ENCODE measurements at places on chromosomes 11 and 22.

DNA sequence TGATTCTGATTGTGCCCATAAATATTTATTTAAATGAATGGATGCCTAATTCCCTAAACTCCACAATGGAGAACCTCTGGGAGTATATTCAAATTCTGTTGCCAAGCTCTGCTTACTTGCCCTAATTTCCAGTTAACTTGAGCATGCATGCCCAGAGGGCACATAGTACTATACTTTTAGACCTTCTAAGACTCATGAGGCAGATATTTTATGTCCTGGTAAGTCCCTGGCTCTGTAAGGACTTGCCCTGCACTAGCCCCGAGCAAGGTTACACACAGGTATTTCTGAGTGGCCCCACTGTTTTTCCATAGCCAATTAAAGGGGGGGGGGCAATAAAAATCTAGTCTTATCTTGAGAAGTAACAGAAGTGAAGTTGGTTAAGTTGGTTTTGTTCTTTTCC, 21.1 kb upstream of the CAPRIN1 start:
- no peak for DNase-seq

- DNase-seq: peak; percentile 27
These were observed 844 bp downstream of the PCF11 start for GRCh38 chr11:83157594-83158356.

DNA sequence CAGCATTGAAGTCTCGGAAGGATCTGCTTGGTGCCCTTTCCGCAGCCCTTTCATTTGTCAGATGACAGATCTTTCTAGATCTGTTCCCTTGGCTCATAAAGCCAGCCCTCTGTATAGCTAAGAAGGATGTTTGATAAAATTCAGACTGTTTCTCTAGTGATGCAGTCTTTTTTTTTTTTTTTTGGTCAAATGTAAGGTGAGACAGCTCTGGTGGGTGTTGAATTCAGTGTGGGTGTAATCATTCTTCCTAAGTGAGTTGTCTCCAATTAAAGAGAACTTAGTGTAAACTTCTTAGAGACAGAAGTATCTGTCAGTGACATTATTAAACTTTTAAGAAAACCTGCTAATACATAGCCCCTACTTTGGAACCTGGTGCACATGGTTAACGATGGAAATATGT, 53.3 kb downstream of the AAMDC start:
- DNase-seq: no peak

- DNase-seq: no peak
These were observed 54.6 kb downstream of the GRIK4 start for GRCh38 chr11:120566176-120566575.

DNA sequence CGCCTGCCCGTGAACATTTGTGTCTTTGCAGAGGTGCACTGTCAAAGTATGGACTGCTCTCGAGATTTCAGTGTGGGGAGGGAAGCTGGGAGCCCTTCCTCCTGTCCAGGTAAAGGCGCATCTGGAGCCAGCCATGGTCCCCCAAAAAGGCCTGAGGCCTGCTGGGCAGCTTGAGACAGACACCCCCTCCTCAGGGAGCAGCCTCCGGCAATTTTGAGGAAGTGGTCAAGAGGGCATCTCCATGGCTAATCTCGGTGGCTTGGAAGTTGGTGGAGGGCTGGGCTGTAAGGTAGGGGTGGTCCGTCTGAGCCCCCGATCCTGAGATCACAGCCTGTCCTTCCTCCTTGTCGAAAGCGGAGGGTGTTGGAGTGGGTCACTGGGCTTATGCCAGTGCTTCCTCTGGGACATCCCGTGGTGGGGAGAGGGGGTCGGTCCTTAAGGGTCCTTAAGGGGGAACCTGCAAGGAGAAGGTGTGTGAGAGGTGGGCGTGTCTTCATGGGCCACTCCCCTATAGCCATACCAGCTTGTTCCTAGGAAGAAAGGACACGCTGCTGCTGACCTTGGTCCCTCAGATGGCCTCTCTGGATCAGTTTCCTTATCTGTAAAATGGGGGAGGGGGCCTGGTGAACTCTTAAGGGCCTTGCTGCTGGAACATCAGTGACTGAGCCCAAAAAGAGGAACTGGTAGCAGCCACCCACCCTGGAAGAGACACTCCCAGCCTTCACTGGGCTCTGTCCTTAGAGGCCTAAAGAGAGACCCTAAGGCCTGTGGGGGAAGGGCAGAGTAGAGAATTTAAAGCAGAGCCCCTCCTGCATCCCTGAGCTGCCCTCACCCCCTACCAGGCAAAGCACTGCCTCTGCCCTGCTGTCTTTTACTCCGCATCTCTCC, 2.6 kb downstream of the KCNC1 start:
- no peak for DNase-seq

GRCh38 chr11:1514336-1515061, 27.9 kb upstream of the MOB2 start:
- DNase-seq: no peak

- no peak for DNase-seq
These were observed 9.7 kb downstream of the TMEM45B start for GRCh38 chr11:129825380-129825779.

- DNase-seq: no peak
These were observed 276.8 kb upstream of the SESN3 start for GRCh38 chr11:95507794-95508193.

DNA sequence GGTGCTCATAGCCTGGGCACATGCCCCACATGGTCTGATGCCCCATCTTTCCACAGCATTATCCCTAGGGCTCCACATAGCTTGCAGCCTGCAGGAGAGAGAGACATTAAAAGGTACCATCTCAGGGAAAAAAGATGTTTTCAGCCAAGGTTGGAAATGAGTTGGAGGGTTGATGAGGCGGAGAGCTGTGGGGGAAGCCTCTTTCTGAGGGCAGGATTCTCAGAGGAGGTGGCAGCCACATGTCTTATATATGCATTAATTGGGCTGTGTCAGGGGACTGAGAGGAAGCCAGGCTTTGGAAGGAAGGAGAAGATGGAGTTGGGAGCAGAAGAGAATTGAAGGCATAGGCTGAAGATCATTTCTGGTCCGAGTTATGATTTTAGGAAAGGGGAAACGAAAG, 57.8 kb downstream of the CEP164 start:
- DNase-seq: no peak

GRCh38 chr22:46622081-46622521, 1.9 kb downstream of the GRAMD4 start:
- DNase-seq: no peak

DNA sequence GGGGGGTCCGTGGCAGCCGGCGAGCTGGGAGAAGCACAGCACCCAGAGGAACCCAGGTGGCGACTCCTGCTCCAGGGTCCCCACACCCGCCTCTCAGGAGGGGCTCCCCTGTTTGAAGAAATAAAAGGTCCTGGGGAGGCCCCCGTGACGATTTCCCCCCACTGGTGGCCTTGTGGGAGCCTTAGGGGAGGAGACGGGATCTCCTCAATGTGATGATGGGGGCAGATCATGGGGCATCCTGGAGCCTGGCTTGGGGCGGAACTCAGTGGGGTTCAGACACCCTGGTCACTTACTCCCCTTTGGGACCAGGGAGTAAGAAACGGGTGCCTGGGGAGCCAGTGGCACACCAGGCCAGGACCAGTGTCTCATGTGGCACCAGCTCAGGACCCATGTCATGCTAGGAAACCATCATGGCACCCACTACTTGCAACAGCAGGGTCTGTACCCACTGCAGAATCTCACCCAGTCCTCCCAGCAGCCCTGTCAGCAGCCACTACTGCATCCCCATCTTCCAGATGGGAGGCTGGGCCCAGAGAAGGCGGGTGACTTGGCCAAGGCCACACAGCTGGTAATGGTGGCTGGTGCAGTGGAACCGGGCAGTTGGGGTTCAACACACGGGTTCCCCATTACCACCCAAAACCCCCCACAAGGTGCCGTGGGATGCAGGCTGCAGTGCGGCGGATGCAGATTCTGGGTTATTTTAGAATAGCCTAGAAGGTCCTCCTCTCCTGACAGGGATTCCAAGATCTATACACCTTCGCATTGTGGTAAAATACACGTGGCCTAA, 130.7 kb downstream of the CTTN start:
- no peak for DNase-seq

DNA sequence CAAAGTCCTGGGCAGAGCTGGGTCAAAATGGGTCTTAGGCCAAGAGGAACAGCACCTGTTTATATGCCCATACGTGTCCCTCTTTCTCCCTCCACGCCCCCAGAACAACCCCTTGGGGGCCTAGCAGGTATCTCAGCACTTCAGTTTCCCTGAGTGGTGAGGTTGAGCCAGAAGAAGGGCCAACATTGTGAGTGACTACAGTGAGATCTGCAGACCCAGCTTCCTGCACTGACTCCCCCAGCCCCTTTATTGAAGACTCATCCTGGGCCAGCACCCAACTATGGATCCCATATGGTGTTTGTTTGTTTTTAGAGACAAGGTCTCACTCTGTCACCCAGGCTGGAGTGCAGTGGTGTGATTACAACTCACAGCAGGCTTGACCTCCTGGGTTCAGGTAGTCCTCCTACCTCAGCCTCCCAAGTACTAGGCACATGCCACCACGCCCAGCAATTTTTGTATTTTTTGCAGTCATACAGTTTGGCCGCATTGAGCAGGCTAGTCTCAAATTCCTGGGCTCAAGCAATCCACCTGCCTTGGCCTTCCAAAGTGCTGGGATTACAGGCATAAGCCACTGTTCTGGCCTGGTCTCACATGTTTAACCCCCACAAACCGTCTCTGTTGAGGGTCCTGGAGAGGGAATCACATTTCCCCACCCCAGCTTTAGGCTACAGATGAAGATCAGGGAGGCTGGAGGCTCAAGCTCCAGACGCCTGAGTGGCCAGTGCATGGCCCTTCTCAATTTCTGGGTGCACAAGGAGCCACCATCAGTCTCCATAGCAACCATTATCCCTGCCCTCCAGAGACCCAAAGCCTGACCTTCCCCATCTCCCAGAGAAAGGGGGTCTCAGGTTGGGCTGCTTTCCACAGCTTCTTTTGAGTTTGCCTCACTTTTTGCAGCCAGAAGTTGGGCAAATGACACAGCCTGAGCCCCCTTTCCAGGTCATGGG, 1.7 kb upstream of the LARGE2 start:
- no peak for DNase-seq

DNA sequence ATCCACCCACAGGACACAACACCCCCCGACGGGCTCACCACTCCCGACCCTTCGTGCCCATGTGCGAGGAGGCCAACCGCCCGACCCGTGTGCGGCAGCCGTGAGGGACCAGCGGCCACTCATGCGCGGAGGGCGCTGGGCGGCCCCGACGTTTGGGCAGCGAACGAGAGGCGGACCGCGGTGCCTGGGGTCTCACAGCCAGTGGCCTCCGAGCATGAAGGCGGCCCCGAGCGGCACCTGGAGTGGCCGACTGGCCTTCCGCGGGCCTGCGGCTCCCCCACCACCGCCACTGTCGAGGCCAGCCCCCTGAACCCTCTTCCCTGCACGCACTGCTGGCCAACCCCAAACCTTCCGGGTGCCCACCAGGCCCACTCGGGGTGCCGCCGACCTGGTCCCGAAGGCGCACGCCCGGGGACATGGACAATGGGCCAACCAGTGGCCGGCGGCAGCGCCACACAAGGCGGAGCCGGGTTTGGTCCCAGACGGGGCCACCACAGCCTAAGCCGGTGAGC, 4274.9 kb upstream of the OR11H1 start:
- no peak for DNase-seq

DNA sequence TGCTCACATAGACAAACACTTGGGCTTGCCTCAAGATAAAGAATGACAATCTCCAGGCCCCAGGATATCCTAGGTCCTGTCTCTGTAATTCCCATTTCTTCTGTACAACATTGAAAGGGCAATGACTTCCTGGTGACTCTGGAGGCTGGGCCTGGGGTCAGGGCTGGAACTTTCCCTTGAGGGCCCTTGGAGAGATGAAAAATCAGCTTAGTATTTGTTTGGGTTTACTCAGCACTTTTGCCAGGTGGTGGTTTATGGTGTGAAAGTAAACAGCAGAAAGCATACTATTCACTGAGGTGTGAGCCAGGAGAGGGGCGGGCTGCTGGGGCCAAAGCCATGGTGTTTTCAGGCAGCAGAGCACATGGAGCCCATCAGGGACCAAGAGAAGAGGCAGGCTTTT, 214.7 kb upstream of the NARS2 start:
- no peak for DNase-seq

GRCh38 chr11:34775417-34775888, 140.7 kb downstream of the APIP start:
- DNase-seq: no peak

DNA sequence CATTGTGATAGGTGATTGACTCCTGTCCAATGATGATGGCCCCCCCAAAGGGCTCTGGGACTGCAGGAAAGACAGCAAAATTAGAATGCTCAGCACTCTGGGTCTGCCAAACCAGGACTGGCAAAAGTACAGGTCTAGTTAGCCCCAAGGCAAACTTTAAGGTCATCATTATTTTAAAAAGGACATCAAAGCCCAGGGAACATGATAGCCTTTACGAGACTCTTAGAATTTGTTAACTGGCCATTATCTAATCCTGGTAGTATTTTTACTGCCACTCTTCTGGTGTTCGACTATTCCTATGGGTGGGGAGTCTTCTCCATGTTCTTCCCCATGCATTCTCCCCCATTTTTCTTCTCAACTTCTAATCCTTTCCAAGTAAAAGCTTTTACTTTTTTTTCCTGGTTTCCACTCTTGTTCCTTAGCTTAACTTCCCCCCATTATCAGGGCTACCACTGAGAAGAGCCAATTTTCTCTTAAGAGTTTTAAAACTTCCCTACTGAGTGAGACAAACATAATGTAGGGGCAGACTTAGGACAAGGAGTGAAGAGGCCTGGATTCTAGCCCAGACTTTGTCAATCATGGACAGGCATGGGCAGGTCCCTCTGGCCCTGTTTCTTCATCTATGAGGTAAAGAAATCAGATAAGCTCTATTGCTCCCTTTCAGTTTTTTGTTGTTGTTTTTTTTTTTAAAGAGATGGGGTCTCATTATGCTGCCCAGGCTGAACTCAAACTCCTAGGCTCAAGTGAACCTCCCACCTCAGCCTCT, 7.1 kb downstream of the DDB1 start:
- no peak for DNase-seq

DNA sequence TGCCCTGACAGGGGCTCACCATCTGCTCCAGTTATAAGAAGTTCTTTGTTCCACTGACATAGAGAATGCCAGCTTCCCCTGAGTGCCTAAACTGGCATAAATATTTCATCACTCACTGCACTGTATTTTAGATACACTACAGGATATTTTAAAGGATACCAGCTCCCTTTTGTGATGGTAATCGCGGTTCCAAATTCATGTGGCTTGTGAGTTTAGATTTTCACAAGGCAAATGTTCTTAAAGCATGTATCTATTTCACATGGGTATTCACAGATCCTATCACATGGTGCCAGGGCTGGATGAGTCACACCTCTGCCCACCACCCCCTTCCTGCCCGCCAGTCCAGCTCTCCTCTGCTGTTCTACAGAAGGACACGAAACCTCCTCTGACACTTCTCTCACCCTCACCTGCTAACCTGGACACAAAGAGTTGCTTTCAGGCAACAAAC, 105.5 kb downstream of the KCNC1 start:
- DNase-seq: no peak
